ENCODE measurements at places on chromosomes 7 and 10.
A peak's percentile ranks its signal among the peaks of the same experiment; 100 is the strongest.

GRCh38 chr10:79047584-79047874 is 21.2 kb upstream of the ZMIZ1 start:
- no peak for DNase-seq

DNA sequence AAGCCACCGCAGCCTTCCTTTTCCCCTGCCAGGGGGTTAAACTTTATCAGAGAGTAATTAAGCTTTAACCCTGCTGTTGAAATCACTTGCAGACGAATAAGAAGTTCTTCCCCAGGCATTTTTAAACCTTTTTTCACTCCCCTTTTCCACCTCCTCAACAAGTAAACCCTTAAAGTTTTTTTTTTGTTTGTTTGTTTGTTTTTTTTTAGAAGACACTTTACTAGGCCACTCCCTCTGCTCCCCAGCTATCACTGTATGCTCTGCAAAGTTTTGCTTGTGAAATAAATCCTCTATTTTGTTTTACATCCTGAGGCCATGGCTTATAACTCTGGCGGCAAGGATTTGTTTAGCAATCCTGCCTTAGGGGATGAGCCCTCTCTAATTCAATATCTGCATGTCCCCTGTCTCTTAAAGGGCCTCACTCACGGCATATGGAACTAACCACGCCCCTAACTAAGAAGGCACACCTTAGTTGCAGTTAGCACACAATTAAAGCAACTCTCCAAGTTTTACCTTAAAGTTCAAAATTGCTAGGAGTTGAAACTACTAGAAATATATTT is 1354.7 kb upstream of the LRRTM3 start:
- DNase-seq: peak; percentile 35

DNA sequence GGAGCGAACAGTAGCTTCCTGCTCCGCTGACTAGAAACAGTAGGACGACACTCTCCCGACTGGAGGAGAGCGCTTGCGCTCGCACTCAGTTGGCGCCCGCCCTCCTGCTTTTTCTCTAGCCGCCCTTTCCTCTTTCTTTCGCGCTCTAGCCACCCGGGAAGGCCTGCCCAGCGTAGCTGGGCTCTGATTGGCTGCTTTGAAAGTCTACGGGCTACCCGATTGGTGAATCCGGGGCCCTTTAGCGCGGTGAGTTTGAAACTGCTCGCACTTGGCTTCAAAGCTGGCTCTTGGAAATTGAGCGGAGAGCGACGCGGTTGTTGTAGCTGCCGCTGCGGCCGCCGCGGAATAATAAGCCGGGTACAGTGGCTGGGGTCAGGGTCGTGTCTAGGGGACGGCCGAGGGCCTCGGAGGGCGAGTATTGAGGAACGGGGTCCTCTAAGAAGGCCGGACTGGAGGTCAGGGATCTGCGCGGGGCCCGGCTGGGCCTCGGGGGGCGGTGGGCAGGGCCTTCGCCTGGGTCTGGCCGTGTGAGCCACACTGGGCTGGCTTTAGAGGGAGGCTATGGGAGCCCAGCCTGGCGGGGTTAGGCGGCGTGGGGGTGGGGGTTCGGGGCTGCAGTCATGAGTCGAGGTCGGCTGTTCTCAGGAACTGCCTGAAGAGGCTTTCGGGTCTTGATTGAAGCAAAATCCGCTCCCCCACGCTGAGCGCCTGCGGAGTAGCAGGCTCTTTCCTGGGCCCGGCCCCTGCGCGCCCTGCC is at the start of gene CDK1:
Gene CDK1, plus strand, starts transcription at position 265 of the 757 bp plus-strand sequence. CDS start 1,688 bp downstream, outside the sequence.
- DNase-seq: peak; percentile 99

- no peak for DNase-seq
Observed at GRCh38 chr7:88700725-88701124, 58.8 kb upstream of the ZNF804B start.

GRCh38 chr7:149784251-149784608 is 10.8 kb upstream of the ZNF467 start:
- DNase-seq: no peak

DNA sequence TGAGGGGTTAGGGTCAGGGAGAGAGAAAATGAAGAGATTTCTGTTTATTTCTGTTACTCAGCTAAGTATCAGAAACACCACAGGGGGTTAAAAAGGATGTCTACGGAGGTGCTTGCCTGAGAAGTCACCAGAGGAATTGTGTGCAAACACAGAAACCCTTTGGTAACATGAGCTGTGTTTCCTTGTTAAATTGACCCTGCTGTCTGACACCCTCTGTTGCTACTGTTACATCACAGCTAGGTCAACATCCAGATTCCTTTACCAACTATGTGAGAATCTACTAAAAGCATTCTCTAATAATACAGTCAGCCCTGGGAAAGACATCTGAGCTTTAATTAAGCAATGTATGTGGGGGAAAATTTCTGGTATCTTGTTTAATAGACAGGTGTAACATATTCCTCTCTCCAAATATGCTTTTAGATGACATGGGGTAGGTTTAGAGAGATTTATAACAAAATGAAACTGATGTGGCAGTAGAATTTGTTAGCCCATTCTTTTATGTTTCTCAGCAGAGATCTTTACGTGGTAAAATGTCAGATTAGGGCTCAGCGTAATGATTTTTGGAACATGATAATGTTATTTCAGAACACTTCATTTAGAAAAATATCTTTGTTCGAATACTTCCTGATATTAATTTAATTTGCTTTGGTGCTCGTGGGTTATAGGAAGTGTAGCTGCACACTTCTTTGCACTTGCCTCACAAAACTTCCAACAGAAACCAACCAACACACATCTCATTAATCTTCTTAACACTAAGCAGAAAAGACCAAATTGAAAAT is 168.0 kb upstream of the AHR start:
- no peak for DNase-seq

DNA sequence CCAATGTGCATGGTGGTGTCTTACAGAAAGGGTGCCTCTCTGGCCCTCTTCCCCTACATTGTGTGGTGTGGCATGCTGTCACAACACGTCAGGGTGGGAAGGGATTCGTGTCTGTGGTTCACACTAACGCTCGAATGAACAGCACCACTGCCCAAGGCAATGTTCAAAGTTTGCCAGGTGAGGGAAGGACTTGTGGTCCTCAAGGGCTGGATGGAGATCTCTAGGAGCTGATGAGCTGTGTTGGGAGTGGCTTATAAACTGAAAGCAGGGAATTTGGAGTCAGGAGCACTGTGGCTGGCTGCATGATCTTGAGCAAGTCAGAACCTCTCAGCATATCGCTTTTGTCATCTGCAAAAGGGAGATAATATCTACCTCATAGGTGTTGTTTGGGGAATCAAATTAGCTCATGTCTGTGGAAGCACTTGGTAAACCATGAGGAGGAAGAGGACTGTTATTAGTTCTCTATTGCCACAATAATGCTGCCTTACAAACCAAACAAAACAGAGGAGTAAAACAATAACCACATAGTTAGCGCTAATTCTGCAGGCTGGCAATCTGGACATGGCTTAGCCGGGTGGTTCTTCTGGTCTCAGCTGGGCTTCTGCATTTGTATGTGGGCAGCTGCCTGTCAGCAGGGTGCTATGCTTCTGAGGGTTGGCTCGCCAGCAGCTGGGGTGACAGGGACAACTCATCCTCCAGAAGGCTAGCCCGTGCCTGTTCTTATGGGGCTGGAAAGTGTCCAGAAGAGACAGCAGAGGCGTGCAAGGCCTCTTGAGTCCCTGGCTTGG is 22.9 kb upstream of the C10orf105 start:
- no peak for DNase-seq

DNA sequence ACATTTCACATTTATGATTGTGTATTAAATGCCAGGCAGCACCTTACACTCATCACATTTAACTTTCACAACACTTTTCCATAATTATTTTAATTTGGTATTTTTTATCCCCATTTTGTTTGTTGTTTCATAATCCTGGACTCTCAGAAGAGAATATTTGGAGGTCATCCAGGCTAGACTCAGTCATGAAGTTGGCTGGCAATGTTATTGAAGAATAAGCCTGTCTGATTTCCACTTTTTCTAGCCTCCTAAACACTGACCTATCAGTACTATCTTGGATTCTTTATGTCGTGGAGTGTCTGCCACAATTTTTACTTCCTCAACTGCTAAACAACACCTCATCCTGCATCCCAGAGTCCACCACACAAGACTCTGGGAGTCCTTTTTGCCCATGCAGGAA is 372.3 kb upstream of the NRP1 start:
- no peak for DNase-seq

DNA sequence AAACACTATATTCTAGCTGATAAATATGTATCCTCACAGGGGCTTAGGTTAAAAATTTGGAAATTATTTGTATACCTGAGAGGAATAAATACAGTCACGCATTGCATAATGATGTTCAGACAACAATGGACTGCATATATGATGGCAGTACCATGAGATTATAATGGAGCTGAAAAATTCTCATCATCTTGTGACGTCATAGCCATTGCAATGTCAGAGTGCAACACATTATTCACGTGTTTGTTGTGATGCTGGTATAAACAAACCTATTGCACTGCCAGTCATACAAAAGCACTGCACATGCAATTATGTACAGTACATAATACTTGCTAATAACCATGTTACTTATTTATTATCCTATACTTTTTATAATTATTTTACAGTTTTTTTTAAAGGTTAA is 31.4 kb downstream of the STEAP1B start:
- DNase-seq: no peak

GRCh38 chr7:81533426-81533825 is 236.4 kb downstream of the HGF start:
- DNase-seq: no peak

DNA sequence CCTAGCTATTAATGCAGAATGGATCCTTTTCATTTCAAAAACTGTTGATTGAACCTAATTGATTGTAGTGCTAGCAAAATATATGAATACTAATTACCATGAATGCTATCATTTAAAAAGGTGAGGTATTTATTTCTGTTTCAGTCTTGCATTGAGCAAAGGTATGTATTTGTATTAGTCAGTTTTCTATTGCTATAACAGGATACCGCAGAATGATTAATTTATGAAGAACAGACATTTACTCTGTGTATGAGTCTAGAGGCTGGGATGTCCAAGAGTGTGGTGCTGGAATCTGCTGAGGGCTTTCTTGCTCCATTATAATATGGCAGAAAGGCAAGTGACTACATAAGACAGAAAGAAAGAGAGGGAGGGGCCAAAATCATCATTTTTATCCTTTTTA is 199.2 kb downstream of the KIF20B start:
- no peak for DNase-seq

- DNase-seq: no peak
Observed at GRCh38 chr10:404991-405390, 269.7 kb downstream of the ZMYND11 start.

DNA sequence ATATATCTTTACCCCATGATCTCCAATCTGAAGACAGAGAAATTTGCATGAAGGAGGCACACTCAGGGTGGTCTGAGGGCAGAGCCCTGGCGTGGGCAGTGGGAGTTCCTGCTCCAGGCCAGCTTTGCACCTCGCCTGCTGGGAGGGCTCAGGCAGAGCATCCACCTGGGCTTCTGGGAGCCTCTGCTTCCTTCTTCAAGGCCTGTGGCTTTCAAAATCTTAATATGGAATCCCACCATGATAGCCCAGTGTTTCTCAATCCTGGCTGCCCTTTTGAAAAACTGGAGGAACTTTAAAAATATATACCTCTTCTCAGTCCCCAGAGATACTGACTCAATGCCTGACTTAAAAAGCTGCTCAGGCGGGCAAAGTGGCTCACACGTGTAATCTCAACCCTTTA is 36.7 kb upstream of the PSAP start:
- no peak for DNase-seq

GRCh38 chr10:106680061-106680460 is 484.4 kb downstream of the SORCS1 start:
- DNase-seq: no peak

DNA sequence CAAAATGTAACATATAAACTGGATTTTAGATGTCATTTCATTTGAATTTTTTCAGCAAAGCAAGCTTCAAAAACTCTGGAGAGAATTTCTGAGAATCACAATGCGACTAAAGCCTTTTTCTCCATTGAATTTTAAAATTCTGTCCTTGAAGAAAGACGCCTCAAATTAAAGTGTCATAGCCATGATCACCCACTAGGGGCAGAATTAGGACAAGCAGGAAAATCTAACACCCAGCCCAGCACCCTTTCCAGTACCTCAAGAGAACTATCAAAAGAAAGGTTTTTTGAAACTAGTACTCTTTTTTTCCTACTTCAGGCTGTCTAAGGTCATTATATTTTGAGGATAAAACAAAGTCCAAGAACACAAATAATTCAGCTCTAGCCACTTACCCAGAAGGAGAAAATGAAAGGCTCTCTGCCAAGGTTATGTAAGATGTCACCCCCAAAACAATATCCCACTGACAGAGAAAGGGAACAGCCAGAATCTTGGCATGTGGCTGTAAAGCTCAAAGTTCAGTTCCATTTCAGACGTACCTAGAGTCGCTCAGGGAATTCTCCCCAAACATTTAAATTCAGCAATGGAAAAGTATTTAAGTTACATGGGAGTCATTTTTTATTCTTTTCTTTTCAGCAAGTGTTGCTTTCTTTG is 299.4 kb downstream of the SNX13 start:
- DNase-seq: no peak

GRCh38 chr10:112706577-112706976 is 243.5 kb upstream of the TCF7L2 start:
- DNase-seq: no peak

DNA sequence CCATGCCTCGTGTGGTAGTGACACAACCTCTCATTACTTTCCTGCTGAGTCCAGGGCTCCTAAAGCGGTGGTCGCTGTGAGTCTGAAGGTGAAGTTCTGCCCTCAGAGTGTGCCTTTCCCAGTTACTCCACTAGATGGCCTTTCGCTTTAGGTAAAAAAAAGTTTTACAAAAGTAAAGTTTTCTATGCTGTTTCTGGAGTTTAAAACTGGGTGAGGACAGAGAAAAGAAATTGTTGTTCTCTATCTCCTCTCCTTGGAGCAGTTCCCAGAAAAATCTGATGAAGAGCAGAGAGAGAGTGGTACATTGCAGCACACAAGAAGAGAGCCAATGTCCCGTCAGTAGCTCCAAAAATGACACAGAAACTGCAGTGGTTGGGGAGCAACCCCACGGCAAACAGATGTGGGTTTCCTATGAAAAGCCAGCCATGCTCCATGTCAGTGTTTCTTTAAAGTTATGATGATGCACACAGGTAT is 257.1 kb downstream of the GLI3 start:
- peak; percentile 39 for DNase-seq

- no peak for DNase-seq
Observed at GRCh38 chr10:86222687-86223086, 143.9 kb downstream of the GRID1 start.

DNA sequence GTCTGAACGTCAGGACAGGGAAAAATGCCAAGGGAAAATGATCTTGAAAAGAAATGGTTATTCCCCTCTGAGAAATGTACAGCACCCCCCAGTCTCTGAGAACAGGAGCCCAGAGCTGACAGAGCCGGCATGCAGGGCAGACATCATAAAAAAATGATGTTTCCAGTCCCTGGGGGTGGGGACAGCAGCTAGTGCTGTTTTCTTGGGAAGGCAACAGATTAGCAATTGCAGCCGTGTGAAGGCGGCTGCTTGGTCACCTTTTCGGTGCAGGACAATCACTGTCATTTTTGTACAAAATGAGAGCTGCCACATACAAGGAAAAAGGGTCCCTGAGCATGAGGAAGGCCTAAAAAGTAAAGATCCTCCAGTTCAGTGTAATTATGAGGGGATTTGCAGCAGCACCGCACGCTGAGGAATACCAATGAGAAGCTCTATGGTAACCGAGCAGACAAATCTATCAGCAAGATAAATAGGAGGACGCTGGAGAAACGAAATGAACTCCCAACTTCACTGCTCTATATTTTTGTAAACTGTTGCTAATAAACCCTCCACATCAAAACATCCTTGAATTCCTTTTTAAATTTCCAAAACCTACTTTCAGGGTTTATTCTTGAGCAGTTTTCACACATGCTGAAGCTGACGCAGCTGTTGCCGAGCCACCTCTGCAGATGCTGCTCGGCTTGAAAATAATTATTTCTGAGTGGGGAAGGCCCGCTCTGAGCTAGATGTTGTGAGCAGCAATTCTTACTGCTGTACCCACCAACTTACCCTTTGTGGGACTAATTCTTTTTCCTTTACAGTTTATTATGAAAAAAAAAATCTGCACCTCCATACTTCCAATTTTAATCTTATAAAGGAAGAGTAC is 98.2 kb upstream of the NEBL start:
- no peak for DNase-seq

Data from ELF-1 (cell line).